ENCODE measurements at places on chromosomes 1 and 21.

DNA sequence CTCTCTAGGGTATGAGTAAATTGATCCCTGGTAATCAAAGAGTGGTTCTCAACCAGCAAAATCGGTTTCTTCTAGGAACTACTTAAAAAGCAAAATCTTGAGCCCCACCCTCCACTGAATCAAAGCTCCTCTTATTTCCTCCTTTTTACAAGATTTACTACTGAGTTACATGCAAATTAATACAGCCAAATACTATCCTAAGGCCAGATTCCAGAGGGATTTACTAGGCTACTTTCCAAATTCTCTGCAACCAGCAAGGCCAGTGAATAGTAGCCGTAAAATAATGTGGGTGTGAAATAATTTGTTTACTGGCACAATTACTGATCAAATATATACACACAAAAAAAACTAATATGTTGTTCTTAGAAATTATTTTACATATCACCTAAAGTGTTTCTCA, 1583.8 kb downstream of the NCAM2 start:
- no peak for DNase-seq

DNA sequence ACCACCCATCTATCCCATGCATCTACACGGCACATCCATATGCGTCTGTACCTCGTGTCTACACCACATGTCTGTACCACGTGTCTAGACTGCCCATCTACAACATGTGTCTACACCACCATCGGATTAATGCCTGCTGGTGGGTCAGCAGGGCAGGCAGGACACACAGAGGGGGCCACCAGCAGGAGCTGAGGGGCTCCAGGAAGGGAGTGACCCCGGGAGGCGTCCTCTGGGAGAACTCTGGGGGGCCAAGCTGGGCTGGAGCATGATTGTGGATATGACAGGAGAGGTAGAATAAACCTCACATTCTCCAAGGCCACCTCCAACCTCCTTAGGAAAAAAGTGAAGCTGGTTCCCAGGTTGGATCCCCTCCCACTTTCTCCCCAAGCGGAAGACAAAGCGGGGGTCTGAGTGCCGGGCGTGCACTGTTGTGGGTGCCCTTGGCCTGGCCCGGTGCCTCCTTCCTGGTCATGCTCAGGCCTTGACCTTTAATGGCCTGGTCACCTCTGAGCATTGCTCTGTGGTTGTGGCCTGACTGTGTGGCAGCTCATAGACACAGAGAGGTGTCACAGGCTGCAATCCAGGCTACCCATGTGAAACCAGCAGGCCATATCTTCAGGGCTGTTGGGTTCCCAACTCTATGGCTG, 881 bp upstream of the ACTRT2 start:
- no peak for DNase-seq

DNA sequence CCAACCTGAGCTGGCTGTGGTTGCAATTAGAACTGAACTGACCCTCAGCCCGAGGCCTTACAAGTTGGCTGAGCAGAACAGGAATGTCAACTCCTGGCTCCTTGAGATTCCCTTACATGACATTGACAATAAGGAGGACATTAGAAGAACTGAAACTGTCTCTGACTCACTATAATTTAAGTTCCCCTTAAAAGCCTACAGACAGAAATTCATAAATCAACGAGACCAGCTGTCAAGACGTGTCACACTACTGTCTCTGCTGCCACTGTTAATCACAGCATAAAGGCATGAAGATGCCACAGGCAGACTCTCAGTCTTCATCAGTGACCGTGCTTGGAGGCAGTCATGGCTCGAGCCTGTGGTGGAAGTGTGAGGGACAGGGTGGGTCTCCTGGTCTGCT, 168.8 kb downstream of the GABPA start:
- DNase-seq, result no peak

DNA sequence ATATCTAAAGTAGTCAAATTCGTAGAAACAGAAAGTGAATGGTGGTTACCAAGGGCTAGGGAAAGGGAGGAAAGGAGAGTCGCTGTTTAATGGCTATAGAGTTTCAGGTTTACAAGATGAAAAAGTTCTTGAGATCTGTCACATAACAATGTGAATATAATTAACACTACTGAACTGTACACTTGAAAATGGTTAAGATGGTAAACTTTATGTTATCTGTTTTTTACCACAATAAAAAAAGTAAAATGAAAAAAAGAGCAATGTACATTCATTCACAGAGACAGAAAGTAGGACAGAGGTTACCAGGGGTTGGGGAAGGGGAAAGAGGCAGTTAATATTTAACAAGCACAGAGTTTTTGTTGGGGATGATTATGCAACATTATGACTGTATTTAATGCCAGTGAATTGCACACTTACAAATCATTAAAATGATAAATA, 53.3 kb upstream of the SEC16B start:
- DNase-seq, result no peak

- DNase-seq, result peak; percentile 32
Measured at GRCh38 chr1:119870917-119871596, 25.3 kb downstream of the ADAM30 start.

DNA sequence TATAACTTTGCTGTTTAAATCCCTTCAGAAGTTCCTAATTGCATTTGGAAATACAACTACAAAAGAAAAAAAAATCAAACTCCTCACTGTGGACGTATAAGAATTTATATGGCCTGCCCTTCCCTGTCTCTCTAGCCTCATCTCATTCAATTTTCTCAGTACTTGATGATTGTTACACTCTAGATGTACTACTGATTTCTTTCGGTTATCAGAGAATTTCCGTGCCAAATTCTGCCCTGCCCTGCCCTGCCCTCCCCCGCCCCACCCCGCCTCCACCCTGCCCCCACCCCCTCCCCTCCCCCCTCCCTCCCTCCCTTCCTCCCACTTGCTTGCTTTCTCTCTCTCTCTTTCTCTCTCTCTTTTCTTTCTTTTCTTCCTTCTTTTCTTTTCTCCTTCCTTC, 71.7 kb upstream of the MPC2 start:
- DNase-seq, result no peak

GRCh38 chr1:229365569-229365968, 22.7 kb upstream of the CCSAP start:
- no peak for DNase-seq

All from stimulated activated CD8-positive, alpha-beta memory T cell treated with anti-CD3 and anti-CD28 coated beads, Interleukin-2, amount 100 ng/mL, for 1 hour (primary cell).